ENCODE measurements at places on chromosomes 5 and 9.

DNA sequence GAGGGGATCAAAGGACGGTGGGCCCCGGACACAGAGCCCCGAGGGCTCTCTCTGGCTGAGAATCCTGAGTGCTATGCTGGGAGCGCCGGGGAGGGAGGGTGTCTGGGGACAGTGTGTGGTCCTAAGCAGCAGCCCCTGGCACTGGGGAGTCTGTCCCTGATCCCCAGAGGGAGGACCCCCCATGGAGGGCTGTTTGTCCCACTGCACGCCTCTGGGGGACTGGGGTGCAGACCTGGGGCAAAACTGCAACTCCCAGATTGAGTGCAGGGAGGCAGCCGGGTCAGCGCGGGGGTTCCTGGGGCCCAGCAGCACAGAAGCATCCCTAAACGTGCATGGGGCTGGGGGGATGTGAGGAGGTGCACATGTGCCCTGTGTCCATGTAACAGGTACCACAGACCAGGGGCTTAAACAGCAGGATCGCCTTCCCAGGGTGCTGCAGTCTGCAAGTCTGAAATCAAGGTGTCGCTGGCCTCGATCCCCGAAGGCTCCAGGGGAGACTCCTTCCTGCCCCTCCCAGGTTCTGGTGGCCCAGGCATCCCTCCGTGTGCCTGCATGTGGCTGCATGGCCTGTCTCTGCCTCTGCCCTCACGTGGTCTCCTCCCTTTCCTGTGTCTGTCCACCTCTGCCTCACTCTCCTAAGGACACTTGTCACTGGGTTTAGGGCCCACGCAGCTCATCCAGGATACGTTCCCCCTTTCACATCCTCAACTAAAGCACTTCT lies 35.9 kb upstream of the IRX4 start:
- no peak for ATAC-seq

GRCh38 chr5:53430618-53431252 lies 49.7 kb upstream of the FST start:
- peak; percentile 76 for ATAC-seq

GRCh38 chr9:4117835-4118610 lies 181.8 kb downstream of the GLIS3 start:
- no peak for ATAC-seq

- no peak for ATAC-seq
These were observed 12.2 kb upstream of the RNU6ATAC start for GRCh38 chr9:134176599-134176968.

GRCh38 chr5:10192309-10192708 lies 57.4 kb downstream of the ATPSCKMT start:
- peak; percentile 92 for ATAC-seq

DNA sequence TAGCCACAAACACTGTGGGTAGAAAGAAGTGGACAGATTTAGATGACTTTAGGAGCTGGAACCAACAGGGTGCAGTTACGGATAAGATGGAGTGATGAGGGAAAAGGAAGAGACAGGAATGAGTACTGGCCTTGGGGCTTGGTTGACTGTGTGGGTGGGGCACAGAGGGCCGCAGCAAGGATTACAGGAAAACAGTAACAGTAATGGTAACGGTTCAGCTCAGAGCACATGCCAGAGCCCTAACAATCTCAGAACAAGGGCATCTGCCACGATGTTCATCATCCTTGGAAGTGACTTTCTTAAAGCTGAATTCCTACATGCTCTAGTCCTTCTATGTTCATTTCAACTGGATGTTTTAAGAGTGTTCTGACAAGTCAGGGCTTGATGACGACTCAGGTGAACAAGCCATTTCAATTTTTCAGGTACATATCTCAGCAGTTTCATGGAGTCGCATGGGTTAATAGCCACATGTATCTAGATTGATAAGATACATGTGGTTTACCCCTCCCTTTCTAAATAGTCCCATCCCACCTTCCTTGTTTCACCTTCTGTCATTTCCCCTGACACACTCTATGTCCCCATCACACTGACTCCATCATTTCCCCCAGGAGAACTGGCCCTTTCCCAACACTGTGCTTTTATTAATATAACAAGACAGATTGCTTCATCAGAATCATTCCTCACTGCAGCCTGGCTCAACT lies 65.0 kb downstream of the CEMIP2 start:
- ATAC-seq, result no peak

DNA sequence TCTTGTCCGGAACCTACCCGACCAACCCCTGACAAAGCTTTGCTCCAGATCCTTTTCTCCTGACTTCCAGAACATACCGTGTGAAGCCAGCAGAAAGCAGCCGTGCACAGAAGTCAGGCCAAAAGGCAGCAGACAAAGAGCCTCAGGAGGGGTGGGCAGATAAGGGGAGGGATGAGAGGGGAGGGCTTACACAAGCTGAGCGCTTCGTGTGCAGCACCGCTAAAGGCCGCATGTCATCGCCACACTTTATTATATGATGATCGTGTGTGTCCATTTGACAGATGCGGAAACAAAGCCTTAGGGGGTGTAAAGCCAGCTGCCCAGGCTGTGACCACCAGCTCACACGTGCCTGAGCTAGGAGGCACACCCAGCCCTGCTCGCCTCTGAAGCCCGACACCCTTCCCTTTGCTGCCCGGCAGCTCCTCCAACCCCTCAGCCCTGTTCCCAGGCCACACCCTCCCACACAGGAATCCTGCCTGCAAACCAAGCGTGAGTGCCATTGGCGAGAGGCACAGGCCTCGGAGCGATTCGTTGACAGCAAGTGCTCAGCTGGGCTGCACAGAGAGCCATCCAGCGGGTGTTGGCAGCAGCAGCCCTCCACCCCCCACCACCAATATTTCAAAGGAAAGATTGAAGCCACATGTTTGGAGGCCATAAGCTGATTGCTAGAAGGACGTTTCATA lies 170.5 kb upstream of the SMIM23 start:
- ATAC-seq, result peak; percentile 35

- ATAC-seq, result no peak
These were observed 46.0 kb upstream of the CDKN2B start for GRCh38 chr9:22055090-22055489.
